ENCODE measurements at places on chromosomes 1 and 21.

DNA sequence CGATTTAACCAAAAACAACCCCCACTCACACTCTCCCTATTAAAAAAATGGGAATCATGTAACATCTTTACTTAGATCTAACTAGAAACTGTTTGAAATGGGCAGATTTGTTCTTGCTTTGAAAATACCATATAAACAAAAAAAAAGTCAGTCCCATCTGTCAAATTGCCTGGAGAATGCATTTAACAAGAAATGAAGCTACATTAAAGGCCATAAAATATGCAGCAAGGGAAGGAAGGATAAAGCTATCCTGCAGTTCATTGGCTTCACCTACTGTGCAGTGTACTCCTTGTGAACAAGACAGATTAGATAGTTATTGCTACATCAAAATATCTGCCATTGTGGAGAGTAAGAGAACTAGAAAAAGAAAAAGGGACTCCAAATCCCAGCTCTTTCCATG is 160.5 kb downstream of the LRRC7 start:
- DNase-seq, result no peak

GRCh38 chr1:2240270-2241156 is 12.4 kb downstream of the SKI start:
- DNase-seq, result no peak

DNA sequence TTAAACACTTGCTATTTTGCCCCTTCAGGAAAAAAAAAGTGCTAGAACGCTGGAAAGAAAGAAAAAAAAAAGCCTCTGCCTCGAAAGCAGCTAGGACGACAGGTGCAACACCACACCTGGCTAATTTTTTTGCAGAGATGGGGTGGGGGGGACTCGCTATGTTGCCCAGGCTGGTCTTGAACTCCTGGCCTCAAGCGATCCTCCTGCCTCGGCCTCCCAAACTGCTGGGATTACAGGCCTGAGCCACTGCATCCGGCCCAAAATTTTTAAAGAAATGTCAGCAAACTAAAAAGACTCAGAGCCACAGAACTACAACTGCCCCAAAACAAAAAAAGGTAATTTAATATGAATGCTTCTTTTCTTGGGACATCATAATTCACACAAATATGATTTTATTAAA is 1.4 kb downstream of the DOCK7 start:
- no peak for DNase-seq

DNA sequence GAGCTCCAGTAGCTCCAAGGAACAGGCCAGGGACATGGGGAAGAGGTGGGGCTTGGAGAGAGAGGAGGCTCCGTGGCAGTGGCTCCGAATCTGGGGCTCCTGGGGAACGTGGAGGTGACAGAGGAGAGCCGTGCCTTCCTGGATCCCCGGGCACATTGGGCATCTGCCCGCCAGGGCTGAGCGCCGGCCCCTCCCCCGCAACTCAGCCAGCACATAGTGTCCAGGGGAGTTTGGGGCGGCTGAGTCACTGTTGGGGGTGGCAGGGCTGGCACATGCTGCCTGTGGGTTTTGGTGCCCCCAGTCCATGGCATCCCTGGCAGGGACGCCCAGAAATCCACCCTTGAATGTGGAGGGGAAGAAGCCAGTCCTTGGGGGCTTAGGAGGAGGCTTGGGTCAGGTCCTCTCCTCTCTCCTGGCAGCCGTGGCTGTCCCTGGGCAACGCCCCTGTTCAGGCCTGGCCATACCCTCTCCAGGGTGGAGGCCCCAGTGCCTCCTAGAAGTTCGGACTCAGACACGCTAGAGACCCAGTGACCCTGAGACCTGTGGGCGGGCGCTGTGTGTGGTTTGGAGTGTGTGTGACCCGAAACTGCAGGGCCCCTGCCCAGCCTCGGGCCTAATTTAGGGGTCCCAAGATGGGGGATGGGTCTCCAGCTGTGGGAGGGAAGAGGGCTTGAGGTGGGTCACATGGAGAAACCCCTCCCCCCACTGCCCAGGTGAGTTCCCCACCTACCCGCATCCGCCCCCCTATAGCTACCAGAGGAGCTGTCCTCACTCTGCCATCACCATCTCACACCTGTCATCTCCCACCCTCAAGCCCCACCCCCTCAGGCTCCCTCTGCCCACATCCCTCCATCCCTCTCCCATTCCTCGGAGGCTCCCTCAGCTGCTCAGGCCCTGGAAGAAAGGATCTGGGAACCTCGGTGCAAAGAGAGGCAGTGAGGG is 1.6 kb downstream of the HSPB7 start:
- no peak for DNase-seq

- DNase-seq, result no peak
Observed at GRCh38 chr1:180163041-180163440, 8.4 kb downstream of the QSOX1 start.

GRCh38 chr1:79122521-79122920 is 116.0 kb upstream of the ADGRL4 start:
- DNase-seq, result no peak

DNA sequence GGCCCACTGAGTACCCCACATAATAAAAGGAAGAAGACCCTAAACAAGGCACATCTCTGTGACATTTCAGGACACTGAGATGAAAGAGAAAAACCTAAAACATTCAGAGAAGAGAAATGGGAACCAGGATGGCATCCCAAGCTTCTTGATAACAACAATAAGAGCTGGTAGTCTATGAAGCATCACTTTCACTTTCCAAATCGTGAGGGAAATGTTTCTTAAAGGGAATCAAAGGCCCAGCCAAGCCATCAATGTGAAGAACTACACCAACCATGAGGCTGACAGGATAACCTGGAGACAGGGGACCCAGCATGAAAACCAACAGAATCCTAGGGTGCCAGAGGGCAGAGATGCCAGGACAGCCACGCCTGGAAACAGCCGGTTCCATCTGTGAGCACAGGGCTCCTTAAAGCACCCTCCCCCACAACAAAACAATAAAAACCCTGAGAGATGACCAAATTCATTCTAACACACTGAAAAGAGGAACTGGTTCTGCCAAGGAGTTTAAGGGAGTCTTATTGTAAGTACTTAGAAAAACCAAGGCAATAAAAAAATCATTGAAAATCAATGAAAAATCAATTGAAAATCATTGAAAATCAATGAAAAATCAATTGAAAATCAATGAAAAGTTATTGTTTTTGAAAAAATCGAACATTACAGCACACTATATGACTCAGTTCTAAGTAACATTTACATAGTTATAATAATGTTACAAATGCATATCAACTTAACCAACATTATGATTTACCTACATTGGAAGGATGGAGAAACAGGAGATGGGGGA is 141.5 kb upstream of the ERG start:
- DNase-seq, result no peak

DNA sequence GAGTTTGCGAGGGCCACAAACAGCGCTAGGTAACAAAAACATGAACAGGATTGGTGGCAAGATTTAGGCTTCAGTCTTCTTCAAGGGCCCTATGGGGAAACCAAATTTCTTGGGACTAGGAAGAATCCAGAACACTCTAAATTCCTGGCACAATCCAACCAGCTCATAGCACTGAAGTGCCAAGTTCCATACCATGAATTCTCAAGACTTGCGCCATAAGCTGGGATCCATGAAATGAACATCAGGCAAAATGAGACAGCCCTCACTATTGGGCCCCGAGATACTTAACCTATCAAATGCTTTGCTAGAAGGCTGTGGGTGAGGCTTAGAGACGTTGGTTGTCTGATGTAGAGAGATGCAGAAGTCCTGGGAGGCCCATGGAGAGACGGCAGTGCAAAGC is 322.1 kb downstream of the PAPPA2 start:
- DNase-seq, result no peak

DNA sequence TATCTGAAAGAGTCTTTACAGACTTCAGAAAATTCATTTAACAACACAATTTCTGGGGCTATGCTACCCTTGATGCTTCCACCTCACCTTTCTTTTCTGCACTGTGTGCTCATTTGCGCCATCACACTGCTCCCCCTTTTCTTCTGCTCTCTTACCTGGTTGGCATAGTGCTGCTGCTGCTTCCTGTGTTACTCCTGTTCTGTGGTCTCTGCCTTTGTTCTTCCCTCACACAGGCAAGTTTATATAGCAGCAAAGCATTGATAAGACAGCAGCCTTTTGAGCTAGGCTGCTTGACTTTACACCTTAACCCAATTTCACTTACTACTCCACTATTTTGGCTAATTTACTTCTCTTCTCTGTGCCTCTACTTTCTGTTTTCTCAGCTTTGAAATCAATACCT is 18.3 kb downstream of the SGIP1 start:
- no peak for DNase-seq

GRCh38 chr1:193614817-193615216 is 428.4 kb upstream of the B3GALT2 start:
- DNase-seq, result peak; percentile 22

DNA sequence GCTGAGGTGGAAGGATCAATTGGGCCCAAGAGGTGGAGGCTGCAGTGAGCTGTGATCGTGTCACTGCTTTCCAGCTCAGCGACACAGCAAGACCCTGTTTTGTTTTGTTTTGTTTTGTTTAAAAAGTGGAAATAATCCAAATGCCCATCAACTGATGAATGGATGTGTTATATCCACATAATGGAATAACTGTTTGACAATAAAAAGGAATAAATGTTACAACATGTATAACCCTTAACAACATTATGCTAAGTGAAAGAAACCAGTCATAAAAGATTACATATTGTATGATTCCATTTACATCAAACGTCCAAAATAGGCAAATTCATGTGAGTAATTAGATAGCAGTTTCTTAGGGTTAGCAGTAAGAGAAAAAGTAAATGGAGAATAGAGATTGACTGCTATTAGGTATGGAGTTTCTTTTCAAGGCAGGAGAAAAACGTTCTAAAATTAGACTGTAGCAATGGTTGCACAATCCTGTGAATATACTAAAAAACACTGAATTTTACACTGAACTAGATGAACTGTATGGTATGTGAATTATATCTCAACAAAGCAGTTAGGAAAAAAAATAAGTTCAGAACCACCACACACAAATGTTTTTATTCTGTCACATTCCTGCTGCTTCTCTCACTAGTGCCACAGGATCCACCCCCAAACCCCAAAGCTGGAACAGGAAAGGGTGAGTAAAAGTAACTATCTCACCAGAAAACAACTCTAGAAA is 15.7 kb downstream of the FOXJ3 start:
- DNase-seq, result no peak

DNA sequence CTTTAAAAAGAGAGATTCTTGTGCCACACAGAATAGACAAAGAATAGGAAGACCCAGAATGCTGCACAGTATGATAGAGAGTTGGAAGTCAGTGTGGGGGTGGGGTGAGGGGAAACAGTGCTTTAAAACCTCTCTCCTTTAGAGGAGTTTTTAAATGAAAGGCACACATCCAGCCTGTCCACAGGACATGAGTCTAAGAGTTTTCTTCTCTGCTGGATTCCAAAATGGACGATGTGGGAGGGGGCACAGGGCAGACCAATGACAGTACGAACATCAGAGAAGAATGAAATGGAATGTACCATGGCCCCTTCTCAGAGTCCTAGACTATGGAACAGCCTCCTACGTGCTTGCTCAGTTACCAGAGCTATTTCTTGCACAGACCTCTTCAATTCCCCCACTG is 458.2 kb upstream of the DAB1 start:
- no peak for DNase-seq

GRCh38 chr1:112144733-112145426 is 155.4 kb upstream of the KCND3 start:
- DNase-seq, result no peak

DNA sequence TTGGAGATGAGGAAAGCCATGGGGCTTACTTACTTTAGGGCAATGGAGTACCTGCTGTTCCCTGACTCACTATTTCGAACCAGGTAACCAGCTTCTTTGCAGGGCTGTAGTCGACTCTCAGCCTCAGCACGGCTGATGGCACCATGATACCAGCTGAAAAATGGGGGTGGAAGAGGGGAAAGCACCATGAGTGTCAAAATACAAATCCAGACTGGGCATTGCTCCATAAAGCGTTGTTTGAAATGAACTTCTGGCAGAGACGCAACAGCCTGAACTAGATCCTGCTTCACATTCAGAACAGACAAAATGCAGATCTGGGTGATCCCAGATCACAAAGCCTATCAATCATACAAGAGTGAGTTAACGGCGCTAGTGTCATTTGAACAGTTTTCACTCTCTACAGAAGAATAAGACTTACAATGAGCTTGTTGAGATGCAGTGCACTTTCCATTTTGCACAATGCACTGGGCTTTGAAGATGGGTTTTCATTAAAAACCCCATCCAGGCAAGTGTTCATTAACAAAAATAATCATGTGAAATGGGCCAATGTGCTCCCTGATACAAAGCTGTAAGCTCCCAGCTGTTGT is 16.0 kb upstream of the TDRD10 start:
- no peak for DNase-seq

DNA sequence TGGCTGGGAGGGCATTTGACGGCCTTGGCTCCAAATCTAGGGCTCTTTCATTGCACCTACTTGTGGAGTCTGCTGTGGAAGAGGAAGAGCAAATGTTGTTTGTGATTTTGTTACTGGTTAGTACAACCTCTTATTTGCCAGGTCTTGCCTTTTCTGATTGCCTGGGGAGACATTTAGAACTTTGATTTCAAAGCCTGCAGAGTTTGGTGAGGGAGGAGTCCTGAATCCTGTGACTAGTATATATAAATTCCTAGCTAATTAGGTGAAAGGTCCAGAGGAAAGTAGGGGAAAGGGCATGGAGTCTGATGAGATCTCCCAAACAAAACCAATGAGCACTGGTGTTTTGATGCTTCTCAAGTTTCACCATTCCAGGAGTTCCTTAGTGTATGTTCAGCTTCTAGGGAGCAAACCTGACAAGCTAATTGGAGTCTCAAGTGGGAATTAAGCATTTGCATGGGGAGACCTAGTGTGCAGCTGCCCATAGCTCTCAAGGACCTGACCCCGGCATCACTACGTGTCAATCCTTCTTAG is 5.1 kb upstream of the HMGCS2 start:
- DNase-seq, result no peak

GRCh38 chr21:31092832-31093625 is 54.8 kb upstream of the KRTAP19-8 start:
- no peak for DNase-seq

- DNase-seq, result peak; percentile 41
Observed at GRCh38 chr1:23825762-23826522, 713 bp upstream of the HMGCL start.

- peak; percentile 54 for DNase-seq
Observed at GRCh38 chr1:112508278-112509004, at the start of gene WNT2B. Gene WNT2B (plus strand): TSS chr1:112508965. CDS start chr1:112509263, 298 bp downstream.

DNA sequence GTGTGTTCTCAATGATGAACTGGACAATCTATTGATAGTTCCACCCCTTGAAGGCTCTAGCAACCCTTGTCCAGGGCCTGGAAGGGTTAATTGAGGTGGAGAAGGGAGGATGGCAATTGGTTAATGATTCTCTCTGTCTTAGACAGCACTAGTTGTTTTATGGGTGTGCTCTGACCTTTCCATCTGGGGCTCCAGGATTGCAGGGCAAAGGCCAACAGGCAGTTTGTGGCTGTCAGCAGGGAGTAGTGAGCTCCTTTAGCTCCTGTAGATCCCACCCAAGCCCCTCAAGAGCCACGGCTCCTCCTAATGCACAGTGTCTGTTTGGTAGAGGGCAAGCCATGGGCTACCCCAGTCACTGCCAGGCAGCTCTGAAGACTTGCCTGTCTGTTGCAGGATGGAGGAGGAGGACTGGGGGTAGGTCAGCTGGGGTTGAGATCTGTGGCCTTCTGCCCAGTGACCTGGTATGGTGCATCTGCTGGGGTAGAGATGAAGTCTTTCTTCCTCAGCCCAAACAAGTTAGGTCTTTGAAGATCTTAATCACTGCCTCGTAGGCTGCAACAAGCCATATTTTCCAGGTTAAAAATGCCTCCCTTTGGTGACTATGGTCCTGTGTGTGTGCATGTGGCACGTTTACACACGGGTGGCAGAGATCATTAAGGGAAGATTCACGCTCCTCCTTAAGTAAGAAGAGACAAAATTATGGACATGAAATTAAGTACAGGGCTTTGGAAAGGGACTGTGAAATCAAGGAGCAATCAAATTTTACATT is 7.7 kb downstream of the MROH7 start:
- no peak for DNase-seq
